ENCODE measurements at places on chromosomes 2 and 18.

GRCh38 chr18:10514601-10515000 is 11.2 kb upstream of the NAPG start:
- H3K27me3 ChIP-seq: no peaks in the 10 kb centered on the region
- H3K27ac ChIP-seq: no peak overlapping the region
- no peak for DNase-seq

DNA sequence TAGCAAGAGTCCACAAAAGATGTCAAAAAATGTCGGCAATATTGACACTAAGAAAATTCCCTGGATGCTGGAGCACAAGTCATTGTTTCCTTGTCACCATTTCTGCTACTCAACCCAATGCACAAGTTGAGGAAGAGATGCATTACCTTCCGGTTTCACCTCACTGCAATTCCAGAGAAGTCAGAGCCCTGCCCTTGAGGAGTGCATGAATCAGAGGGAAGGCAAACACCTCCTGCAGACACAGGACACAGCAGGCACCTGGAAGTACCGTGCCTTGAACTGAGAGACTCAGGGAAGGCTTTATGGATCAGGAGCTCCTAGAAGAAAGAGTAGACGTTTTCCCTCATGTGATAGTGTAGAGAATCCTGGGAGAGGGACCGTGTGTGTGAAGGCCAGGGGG is 62.7 kb upstream of the ARL4C start:
- H3K27ac ChIP-seq: no peak overlapping the region
- no peak for DNase-seq
- no peaks in the 10 kb centered on the region for H3K27me3 ChIP-seq
- H3K36me3 ChIP-seq: no peaks in the 10 kb centered on the region
- H3K4me1 ChIP-seq: no peaks in the 10 kb centered on the region

DNA sequence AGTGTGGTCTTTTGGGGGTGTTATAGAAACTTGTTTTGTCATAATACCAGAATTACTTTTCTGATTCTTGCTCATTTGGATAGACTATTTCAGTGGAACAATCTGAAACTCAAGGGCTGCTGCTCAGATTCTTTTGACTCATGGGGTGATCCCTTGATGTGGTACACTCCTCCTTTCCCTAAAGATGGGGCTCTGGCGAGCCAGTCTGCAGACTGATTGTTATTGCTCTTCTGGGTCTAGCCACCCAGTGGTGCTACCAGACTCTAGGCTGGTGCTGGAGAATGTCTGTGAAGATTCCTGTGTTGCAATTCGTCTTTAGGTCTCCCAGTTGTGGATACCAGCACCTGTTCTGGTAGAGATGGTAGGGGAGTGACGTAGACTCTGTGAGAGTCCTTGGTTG is 4.2 kb upstream of the MARS2 start:
- H3K4me1 ChIP-seq: peaks cover 2% of the 10 kb centered on the region
- DNase-seq: no peak
- H3K36me3 ChIP-seq: no peaks in the 10 kb centered on the region
- H3K27ac ChIP-seq: no peak overlapping the region
- no peaks in the 10 kb centered on the region for H3K27me3 ChIP-seq

- H3K4me3 ChIP-seq: no peak overlapping the region
- no peaks in the 10 kb centered on the region for H3K36me3 ChIP-seq
- no peak overlapping the region for H3K27ac ChIP-seq
- no peaks in the 10 kb centered on the region for H3K27me3 ChIP-seq
- DNase-seq: peak; percentile 11
Observed at GRCh38 chr2:179268277-179268925, 3.8 kb upstream of the SESTD1 start.
